NCI-H2107 (cell line): ENCODE measurements at places on chromosomes 2 and 18.

DNA sequence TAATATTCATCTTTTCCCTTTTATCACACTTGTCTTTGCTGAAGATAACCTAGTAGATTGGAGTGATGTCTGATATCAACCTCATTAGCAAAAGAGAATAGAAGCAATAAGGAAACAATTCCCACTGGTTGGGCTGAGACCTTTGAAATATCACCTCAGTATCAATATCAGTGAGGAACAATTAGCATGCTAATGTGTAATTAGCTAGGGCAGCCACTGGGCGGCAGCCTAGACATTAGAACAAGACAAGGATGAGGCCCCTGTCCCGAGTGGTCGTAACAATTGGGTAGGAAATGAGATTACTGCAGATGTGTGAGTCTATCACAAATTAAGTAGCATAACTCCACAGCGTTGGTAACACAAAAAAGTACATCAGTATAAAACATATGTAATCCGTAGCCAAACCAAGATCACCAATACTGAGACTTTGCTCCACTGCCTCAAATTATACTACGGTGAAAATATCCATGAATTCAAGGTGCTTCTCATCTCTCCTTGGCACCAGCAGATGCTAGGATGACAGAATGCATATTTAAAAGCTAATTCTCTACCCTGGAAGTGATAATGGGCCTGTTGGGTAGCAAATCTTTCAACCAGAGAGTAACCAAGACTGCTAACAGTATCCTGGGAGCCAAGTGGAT, 99.1 kb downstream of the ALPK2 start:
- no peak for DNase-seq

- no peak for DNase-seq
Measured at GRCh38 chr2:185787227-185788145, 48.9 kb downstream of the FSIP2 start.

GRCh38 chr2:108933691-108934117, 55.3 kb downstream of the EDAR start:
- no peak for DNase-seq

- DNase-seq: no peak
Measured at GRCh38 chr18:4450065-4450658, 4.9 kb downstream of the DLGAP1 start.

DNA sequence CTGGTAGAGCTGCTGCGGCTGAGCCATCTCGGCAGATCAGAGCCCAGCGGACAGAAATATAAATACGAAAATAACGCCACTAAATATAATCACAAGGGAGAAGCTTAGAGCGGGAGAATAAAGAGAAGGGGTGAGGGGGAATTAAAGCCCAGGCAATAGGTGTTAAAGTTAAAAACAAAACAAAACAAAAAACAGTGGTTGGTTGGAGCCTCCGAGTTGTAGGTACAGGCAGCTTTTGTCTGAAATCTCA, 1.3 kb upstream of the MEIS1 start:
- no peak for DNase-seq

DNA sequence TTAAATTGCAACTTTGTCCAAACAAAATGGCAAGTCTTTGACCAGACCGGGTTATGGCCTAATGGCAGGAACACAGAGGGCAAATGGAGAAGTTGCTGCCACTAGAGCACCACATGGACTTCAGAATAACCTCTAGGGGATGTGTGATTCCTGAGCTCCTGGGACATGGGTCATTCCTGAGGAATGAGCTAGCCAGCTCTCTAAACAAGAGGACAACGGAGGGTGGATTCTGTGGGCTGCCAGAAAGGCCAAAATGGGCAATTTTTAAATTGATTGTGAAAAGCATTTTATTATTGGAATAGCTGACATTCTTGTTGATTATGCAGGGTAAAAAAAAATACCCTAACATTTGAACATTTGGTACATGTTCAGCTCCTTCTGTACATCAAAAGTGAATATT, 109.8 kb upstream of the FZD5 start:
- no peak for DNase-seq

GRCh38 chr2:41483226-41483625, 564.6 kb upstream of the PKDCC start:
- no peak for DNase-seq

DNA sequence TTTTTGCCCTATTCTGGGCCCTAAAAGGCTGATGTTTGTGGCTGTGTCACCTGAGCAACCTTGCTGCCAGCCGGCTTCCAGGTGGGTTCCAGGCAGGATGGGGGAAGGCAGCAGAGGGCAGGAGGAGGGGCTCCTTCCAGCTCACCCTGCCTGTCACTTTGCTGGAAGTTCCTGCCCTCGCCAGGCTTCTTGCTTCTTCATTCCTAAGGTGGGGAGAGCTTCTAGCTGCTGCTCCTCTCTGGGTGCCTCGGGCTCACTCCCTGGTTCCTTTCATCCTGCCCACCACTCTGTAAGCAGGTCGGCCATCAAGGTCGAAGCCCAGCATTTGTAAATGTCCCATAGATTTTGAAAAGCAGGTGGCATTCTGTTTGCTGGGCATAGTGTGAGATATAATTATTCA, 249.4 kb upstream of the HS6ST1 start:
- no peak for DNase-seq

- no peak for DNase-seq
Measured at GRCh38 chr18:77147418-77147852, 14.9 kb upstream of the MBP start.

GRCh38 chr2:11777066-11777782, 30.8 kb downstream of the LPIN1 start:
- DNase-seq: no peak

GRCh38 chr2:234823877-234824376, 127.9 kb upstream of the SH3BP4 start:
- DNase-seq: no peak

DNA sequence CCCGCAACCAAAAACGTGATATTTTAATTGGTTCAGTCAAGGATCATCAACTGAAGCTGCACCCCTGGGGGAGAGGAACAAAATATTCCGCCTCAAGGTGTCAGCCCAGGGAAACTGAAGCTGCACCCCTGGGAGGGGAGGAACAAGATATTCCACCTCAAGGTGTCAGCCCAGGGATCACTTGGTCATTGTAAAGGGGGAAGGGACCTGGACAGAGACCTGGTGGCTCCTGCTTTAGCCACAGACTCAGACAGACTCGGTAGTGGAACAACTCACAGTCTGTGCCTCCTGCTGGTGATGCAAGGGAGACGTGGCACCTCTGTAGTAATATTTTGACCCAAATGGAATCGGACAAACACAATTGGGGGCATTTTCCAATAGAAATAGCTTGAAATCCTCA, 75.1 kb downstream of the GBX2 start:
- DNase-seq: no peak

DNA sequence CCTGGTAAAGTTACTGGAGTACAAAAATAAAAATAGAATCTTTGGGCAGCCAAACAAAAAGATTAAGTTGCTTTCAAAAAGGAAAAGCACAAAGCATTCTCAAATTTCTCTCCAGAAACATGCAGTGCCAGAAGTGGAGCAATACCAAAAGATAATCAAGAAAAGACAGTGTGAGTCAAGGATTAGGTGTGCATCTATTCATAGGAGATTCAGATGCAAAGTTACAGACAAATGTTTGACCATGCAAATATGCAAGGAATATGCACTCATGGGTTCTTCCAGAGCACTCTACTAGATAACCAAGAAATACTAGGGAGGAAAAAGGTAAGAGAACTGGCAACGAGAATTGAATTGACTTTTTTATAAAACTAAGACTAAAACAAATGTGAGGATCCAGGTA, 51.8 kb upstream of the CDH20 start:
- no peak for DNase-seq

DNA sequence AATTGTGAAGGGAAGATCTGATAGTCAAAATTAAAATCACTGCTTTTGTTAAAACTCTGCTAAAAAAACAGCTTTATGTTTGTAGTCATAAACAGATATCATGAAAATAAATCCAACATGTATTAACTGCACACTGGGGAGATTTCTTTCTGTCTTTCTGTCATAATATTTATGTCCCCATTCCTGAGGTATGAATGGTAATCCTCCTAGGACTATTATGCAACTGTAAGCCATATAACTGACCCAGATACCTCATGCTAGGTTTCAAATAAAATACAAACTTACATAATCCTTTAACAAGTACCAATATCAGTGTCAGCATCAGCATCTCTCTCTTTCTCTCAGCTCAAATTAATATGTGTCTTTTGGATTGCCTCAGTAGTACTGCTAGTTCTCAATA, 18.2 kb downstream of the IFIH1 start:
- no peak for DNase-seq

- no peak for DNase-seq
Measured at GRCh38 chr2:162720559-162721271, 117.9 kb downstream of the KCNH7 start.

GRCh38 chr2:230666885-230667712, 45.5 kb upstream of the CAB39 start:
- DNase-seq: no peak
